T-cell (primary cell): ENCODE measurements at places on chromosomes 6 and 20.

DNA sequence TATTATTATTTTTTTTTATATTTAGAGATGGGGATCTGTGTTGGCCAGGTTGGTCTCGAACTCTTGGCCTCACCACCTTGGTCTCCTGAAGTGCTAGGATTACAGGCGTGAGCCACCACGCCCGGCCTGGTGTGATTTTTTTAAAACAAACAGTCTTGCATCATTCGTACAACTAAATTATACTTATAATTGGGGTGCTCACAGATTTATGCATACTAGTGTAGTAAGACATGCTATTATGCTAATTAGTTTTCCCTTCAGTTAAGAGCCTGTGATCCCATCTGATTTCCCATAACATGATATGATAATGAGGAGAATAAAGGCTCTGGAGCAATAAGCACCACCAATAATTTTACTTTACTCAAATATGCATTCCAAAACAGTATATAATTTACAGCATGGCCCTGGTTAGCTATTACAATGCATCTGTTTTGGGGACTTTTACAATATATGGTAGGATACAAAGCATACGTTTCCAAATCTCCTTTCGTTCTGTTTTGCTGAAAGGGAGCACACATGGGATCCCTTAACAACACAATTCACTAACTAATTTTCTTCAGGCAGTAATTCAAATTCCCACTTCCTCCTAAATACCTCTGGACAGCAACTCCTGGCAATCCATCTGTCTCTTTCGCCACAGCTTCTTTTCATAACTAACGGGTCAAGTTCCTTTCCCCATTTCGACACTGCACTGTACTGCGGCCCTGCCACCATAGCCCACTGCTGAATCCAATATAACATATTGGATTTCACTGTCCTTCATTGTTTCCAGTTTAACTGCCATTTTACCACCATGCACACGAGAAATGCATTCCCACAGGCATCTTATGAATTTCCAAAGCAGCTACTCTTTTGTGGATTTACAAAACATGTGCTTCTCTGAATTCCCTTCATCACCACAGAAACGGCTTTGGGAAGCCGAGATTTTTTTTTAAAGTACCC is 1.7 kb downstream of the NUDT3 start:
- H3K27me3 ChIP-seq: no peaks in the 10 kb centered on the region
- no peak for DNase-seq
- no peaks in the 10 kb centered on the region for H3K36me3 ChIP-seq

DNA sequence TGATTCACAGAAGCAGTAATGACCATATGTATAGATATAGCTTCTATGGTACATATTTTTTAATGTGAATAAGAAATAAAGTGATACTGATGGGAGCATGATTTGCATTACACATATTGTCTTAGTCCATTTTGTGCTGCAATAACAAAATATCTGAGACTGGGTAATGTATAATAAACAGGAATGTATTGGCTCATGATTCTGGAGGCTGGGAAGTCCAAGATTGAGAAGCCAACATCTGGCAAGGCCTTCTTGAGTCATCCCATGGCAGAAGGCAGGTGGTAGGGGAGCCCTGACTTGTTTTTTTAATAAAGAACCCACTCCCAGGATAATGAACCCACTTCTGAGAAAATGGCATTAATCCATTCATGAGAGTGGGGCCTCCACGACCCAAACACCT is 185.6 kb upstream of the RREB1 start:
- no peak for DNase-seq
- no peaks in the 10 kb centered on the region for H3K27me3 ChIP-seq
- peaks cover 5% of the 10 kb centered on the region for H3K4me1 ChIP-seq
- H3K4me3 ChIP-seq: no peak overlapping the region

DNA sequence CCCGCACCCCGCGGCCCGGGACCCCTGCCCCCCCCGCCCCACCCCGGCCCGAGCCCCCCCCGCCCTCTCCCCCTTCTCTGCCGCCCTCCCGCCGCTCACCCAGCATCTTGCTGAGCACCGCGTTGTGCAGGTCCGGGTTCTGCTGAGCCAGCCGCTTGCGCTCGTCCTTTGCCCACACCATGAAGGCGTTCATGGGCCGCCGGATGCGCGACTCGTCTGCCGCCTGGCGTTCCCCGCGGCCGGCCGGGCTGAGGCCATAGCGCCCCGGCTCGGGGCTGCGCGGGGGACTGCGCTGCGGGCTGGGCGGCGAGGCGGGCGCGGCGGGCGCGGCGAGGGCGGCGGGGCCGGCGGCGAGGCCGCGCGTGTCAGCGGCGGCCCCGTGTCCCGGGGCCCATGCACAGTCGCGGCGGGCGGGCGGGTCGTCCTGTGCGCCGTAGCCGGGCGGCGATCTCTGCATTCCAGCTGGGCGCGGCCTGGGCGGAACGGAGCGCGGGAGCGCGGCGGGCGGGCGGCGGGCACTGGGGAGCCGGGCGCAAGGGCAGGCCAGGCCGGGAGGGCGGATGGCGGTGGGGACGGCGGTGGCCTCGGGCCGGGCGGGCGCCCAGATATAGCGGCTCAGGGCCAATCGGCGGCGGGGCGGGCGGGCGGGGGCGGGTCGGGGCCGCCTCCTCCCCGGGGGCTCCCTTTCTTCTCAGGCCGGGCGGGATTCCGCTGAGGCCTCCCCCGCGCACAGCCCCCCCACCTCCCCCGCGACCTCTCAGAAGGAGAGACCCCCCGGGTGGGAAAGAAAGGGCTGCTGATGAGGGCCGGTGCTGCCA is at the start of gene SOX18:
Gene SOX18 (minus strand): TSS at position 580 of the 818 bp plus-strand sequence. CDS start 123 bp downstream, at position 457.
- peaks cover 80% of the 10 kb centered on the region for H3K27me3 ChIP-seq
- no peak for DNase-seq
- H3K4me3 ChIP-seq: no peak within 1 kb of the TSS
- no peaks in the 10 kb centered on the region for H3K36me3 ChIP-seq
- H3K4me1 ChIP-seq: peaks cover 9% of the 10 kb centered on the region
- no peak within 1 kb of the TSS for H3K27ac ChIP-seq

DNA sequence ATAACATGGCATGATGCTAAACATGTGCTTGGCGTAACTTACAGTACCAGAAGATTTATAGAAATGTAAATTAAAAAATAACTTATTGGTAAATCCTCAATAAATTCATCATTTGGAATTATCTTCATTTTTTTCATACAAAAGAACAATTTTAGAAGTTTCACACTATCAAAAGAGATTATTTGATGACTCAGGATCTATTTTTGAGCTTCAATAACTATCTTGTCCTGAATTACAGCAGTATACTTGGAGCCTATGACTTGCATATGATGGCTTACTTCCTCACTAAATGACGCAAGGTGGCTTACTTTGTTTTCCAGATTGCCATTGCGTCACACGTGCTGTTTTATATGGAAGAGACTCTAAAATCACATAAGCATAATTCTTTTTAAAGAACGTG is 49.2 kb downstream of the KHDRBS2 start:
- no peak for DNase-seq
- H3K4me3 ChIP-seq: no peak overlapping the region
- no peak overlapping the region for H3K27ac ChIP-seq
- H3K36me3 ChIP-seq: no peaks in the 10 kb centered on the region

- H3K27ac ChIP-seq: no peak overlapping the region
- H3K4me3 ChIP-seq: no peak overlapping the region
- H3K27me3 ChIP-seq: no peaks in the 10 kb centered on the region
- peaks cover 33% of the 10 kb centered on the region for H3K36me3 ChIP-seq
- no peak for DNase-seq
These were observed 52.8 kb downstream of the ZMYND8 start for GRCh38 chr20:47303736-47304135.

DNA sequence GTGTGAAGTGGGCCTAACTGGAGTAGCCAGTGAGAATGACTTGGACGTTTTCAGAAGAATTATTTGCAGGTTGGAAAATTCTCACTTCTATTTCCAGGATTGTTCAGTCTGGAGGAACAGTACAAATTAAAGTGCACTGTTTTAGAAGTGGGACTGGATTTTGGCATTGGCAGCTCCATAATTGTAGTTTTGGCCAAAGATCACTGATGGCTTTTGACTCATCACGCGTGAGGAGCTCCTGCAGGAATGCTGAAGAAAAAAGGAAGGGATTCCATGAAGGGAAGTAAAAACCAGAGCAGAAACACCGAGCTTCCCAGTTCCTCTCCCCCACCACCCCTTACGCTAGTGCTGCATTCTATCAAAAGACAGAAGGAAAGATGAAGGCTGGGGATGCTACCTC is 103.5 kb downstream of the JARID2 start:
- no peak overlapping the region for H3K4me3 ChIP-seq
- H3K4me1 ChIP-seq: peaks cover 60% of the 10 kb centered on the region
- H3K36me3 ChIP-seq: no peaks in the 10 kb centered on the region
- no peaks in the 10 kb centered on the region for H3K27me3 ChIP-seq
- DNase-seq: no peak

GRCh38 chr6:106005013-106005412 is 81.1 kb upstream of the PRDM1 start:
- DNase-seq: no peak
- no peak overlapping the region for H3K4me3 ChIP-seq
- H3K27ac ChIP-seq: no peak overlapping the region
- no peaks in the 10 kb centered on the region for H3K4me1 ChIP-seq
- H3K27me3 ChIP-seq: no peaks in the 10 kb centered on the region

DNA sequence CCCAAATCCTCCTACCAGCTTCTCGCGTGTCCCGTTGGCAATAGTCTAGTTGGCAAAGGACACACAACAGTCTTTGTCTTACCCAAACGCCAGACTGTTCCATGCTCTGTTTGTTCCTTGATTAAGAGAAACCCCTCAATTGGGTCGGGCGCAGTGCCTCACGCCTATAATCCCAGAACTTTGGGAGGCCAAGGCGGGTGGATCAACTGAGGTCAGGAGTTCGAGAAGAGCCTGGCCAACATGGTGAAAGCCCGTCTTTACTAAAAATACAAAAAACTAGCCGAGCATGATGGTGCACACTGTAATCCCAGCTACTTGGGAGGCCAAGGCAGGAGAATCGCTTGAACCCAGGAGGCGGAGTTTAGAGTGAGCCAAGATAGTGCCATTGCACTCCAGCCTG is 153.7 kb downstream of the GRM4 start:
- H3K4me3 ChIP-seq: no peak overlapping the region
- no peaks in the 10 kb centered on the region for H3K27me3 ChIP-seq
- H3K27ac ChIP-seq: no peak overlapping the region
- DNase-seq: no peak

DNA sequence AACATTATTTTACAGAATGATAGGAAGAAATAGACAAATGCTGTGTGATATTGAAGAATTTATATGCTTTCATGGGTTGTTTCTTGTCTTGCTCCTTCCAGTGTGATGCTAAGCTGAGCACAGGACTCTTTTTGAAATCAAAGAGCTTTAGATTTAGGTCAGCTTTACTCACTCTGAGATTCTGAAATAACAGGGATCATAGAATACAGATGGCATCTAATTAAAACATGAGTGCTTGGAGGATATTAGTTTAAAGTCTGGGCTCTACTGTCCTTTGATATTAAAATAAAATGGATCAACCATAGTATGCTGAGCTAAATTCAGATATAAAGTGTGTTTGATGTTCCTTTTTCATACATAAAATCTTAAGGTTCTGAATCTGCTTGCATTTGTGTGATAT is 29.6 kb downstream of the MLIP start:
- no peak overlapping the region for H3K27ac ChIP-seq
- H3K4me3 ChIP-seq: no peak overlapping the region
- no peaks in the 10 kb centered on the region for H3K36me3 ChIP-seq

DNA sequence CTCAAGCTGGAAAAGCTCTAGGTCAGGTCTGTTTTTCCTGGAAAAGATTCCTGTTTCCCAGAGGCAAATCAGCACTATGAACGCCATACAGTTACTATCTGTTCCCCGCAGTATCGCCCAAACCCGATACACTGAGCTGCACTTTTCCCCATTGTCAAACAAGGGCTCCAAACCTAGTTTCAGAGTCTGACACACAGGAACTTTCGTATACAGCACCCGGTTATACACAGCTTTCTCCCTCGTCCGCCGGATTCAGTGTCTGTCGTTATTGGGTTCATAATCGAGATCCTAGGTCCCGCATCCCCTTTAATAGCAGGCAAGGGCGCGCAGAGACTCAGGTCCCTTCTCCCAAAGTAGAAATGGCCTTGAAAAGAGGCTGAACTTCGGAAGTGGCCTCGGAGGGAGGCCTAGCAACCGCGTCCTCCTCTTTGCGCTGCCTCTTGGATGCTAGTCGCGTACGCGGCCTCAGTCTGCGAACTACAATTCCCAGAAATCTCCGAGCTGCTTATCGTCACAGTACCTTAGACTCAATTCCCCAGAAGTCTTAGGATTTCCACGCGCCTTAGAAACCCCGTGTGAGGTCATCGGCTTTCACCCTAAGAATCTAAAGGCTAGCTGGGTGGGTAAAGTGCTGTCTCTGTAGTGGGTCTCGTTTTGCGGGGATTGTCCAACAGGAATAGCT is 34.2 kb downstream of the ZNF391 start:
- H3K4me1 ChIP-seq: no peaks in the 10 kb centered on the region
- H3K27me3 ChIP-seq: no peaks in the 10 kb centered on the region
- no peak for DNase-seq
- H3K27ac ChIP-seq: no peak overlapping the region

DNA sequence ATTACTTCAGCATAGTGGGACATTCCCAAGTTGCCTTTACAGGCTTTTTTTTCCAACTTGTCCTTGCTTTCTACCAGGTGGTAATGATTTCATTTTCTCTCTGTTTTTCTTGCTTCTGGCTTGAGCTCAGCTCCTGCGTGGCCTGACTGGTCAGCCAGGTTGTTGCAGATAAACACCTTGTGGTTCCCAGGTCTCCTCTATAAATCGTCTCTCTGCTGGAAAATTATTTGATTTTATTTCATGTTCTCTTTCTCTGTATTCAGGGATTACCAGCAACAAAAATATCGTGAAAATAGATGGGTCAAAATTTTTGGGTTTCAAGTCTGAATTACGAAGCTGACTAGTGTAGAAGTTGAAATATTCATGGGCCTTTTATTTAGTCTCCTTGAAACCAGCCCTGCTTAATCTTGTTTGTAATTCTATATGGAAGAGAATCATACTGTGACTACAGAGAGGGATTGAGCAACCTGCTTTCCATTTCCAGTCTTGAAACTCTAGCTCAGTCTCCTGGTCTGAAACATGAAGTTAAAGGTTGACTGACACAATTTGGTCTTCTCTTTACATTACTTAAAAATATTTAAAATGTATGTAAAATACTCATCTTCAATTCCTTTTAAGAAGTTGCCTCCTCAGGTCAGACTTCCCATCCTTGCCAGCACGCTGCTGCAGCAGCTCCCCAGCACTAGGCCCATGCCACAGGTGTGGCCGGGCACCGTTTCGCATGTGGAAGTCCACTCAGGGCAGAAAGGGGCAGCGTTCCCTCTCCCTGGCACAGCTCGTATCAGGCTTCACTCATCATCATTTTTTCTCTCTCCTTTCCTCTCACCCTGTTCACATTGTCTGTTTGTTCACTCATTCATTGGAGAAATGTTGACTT is 7.1 kb downstream of the DUSP22 start:
- DNase-seq: no peak
- peaks cover 35% of the 10 kb centered on the region for H3K4me1 ChIP-seq
- no peaks in the 10 kb centered on the region for H3K27me3 ChIP-seq
- H3K36me3 ChIP-seq: no peaks in the 10 kb centered on the region

- peaks cover 23% of the 10 kb centered on the region for H3K4me1 ChIP-seq
- H3K27ac ChIP-seq: no peak overlapping the region
- DNase-seq: no peak
- no peak overlapping the region for H3K4me3 ChIP-seq
These were observed 17.7 kb downstream of the SNPH start for GRCh38 chr20:1283522-1284510.

GRCh38 chr6:88120635-88121034 is 45.5 kb downstream of the CNR1 start:
- no peaks in the 10 kb centered on the region for H3K4me1 ChIP-seq
- no peaks in the 10 kb centered on the region for H3K27me3 ChIP-seq
- H3K4me3 ChIP-seq: no peak overlapping the region
- H3K36me3 ChIP-seq: no peaks in the 10 kb centered on the region

GRCh38 chr6:10908228-10908627 is 21.4 kb downstream of the SYCP2L start:
- no peaks in the 10 kb centered on the region for H3K4me1 ChIP-seq
- H3K36me3 ChIP-seq: no peaks in the 10 kb centered on the region
- H3K27ac ChIP-seq: no peak overlapping the region
- DNase-seq: no peak
- no peak overlapping the region for H3K4me3 ChIP-seq
